ENCODE measurements at places on chromosomes 5 and 9.
A peak's percentile ranks its signal among the peaks of the same experiment; 100 is the strongest.

- DNase-seq, result no peak
These were observed 130.3 kb downstream of the RGS3 start for GRCh38 chr9:113593682-113594281.

DNA sequence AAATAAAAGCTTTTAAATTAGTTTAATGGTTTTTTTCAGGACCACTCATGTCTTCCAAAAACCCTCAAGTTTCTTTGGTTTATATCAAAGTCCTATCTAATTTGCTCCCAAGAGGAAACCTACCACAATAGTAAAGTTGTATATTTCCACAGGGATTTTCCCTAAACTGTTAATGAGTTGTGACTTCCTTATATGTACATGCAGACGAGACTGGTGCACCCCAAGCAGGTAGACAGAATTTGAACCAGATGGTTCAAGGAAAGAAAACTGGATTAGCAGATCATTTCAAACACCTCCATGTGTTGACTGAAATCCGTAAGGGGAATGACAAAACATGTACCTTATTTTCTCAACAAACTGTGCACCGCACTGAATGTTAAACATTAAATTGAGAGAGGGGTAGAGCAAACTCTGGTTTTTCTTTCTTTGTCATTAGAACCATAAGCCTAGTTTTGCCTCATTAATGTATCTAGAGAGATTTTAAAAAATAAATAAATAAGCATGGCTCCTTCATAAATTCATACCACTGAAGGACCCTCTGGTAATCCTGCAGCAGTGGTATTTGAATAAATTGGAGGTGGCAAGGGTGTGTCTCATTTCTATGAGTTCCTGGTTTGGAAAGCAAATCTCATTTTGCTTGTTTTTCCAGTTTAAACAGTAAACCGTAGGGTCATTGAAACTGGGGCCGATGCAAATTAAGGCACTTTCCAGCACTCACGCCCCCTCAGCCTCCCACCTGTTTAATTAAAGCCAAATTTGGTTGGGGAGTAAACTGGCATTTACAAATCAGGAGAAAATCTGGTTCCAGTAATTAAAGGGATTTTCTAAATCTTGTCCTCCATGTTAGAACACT lies 51.1 kb downstream of the ENC1 start:
- no peak for DNase-seq

DNA sequence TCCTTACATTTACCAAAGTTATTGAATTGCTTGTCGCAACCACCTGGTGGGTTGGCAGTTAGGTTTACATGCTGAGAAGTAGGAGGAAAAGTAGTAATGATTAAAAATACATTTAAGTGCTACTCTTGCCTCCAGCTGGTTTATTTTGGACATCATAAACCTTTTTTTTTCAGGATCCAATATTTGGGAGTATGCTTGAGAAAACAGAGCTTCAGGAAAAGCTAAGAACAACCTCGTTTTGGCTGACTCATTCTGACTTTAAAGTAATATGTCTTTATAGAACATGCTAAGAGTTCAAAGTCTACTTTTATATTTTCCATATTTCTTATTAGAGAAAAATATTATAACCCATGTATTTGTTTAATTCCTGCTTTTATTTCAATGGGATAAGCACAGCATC lies 41.7 kb upstream of the BNC2 start:
- no peak for DNase-seq

GRCh38 chr5:176754376-176754973 lies 55.9 kb upstream of the UNC5A start:
- DNase-seq, result no peak

DNA sequence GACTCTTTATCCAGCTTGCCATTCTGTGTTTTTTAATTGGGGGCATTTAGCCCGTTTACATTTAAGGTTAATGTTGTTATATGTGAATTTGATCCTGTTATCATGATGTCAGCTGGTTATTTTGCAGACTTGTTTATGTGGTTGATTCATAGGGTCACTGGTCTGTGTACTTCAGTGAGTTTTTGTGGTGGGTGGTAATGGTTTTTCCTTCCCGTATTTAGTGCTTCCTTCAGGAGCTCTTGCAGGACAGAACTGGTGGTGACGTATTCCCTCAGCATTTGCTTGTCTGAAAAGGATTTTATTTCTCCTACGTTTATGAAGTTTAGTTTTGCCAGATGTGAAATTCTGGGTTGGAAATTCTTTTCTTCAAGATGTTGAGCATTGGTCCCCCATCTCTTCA lies 381.1 kb downstream of the MAN2A1 start:
- no peak for DNase-seq

- DNase-seq, result no peak
These were observed 16.9 kb downstream of the TMOD1 start for GRCh38 chr9:97518166-97518908.

GRCh38 chr9:20551236-20551635 lies 71.1 kb downstream of the MLLT3 start:
- no peak for DNase-seq

DNA sequence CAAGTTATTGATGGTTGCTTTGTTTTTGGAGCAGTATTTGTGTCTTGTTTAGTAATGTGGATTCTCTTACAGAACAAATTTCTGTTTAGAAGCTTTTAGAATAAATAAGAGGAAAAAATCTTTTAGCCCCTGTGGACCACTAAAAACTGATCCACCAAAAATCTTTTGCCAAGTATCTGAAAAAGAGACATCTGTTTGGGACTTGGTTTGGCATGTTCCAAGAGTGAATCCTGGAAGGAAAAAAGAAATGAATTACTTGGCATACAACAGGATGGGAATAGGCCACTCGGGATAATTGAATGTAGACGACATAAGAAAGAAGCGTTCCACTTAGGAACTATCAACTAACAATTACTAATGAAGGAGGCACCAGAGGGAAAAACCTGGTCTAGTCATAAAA lies 1350.1 kb upstream of the C9orf72 start:
- DNase-seq, result no peak

DNA sequence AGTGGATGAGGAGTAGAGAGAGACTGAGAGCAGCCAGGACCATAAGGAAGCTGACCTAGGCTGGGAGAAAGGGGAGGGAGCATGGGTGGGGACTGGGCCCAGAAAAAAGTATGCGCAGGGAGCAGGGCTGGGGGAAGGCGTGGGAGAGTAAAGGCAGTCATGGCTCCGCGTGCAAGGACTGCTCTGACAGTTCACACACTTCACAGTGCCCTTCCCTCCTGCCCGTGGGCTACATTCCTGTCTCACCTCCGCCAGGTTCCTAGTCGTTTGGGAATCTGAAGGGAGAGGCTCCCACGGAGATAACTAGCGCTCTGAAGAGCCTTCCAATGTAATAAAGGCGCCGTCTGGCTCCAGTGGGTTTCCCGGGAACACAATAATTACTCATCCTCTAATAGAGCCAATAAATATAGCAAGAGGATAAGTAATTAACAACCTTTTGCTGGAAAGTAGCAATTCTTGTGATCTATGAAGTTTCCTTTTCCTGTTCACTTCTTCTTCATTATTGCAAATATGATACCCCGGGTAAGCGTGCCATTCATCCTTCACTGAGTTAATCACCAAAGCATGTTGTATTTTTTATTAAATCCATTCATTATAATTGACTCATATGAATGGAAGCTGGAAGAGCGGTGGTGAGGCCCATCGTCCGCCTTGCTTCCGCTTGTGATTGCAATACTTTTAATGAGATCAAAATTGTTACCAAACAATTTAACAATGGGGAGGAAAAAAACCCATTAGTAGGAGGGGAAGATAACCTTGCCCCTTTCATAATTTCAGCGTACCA lies 39.3 kb downstream of the TTLL11 start:
- no peak for DNase-seq

DNA sequence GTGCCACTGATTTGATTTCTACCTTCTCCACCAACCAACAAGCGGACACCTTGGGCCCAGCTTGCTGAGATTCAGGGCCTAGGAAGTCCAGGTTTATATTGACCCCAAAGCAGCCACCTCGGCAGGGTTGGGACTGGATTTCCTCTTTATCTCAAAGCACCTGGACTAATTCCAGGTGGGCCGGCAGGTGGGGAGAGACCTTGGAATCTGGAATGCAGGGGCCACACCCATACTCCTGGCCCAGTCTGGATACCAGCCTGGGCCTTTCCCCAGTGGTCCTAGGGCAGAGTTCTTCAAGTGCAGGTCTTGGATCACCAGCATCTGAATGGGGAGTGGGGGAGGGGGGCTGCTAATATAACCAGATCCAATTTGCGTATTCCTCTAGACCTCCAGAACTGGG lies 93.1 kb downstream of the PCDH1 start:
- DNase-seq, result no peak

DNA sequence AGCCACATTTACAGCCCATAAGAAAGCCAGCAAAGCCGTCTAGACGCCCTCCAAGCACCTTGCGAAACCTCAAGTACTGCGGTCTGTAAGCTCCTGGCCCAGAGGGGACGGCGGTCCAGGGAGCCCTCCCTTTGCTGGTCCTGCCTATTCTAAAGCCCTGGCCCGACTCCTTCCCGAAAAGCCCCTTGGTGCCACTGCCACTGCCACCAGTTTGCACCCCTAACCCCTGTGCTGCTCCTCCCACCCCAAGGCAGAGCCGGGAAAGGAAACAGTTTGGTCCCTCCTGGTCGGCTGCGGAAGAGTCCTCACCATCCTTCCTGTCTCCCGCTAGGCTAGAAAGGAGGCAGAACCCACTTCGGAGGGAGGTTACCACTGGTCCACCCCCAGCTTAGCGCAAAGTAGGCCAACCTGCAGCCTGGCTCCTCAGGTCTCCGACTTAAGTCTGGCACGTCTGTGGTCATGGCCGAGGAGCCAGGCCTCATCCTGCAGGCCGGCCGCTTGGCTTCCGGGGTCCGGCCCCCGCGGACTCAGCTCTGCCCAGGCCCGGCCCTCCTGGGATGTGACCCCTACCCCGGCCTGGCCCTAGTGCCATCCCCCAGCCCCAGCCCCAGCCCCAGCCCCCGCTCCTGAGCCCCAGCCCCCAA lies 916 bp downstream of the TOR1A start:
- no peak for DNase-seq

GRCh38 chr9:135574943-135575342 lies 13.4 kb downstream of the PAEP start:
- DNase-seq, result no peak

DNA sequence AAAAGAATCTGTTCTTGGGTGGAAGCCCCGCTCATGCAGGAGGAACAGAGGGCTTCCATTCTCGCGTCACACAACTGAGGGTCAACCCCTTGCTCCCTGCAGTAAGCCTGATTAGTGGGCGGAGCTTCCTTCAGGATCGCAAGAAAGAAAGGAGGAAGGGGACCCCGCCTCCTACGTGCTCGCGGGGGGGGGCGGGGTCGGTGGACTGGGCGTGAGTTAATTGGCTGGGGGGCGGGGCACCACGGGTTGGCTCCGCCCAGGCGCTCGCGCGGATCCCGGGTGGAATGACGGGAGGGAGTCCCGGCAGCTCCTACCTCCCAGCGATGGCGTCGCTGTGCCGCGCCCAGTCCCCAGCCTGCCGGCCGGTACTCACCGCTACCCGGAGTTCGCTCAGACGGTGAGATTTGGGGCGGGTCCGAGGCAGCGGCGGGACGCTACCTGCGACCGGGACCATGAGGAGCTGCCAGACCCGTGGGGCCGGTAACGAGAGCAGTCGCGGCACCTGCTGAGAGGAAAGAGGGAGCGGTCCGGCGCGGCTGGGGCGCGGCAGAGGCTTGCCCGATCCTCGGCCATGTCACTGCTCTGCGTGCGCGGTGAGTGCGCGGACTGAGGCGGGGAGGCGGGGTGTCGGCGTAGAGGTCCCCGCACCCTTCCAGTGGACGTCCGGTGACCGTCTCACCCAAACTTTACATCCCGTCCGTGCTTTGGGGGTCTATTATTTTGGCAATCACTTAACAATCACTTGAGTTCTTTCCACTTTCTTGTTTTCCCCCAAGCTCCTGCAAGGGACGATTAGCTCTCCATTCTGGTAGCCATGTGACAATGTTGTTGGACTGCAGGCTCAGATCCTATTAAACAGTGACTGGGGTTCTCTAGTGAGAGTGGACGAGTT lies at the start of gene UNC13B:
Gene UNC13B, plus strand, starts transcription at position 297 of the 892 bp plus-strand sequence. Its CDS starts 275 bp downstream, at position 572.
- DNase-seq, result peak; percentile 34

DNA sequence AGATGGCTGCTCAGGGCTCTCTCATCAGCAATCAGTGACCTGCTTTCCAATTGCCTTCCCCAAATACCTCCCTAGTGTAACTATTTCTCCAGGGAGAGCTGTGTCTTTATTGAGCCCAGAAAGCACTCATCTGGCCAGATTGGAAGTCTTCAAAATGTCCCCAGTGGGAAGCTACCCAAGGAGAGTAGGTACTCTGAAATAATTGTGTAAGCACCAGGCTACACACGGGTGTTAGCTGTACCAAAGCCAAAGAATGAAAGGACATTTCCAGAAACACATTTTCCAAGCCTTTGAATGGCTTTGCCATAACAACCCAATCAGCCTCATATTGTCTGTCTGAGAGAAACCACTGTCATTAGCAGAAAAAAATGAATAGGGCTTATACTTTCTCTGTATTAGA lies 318.8 kb downstream of the FAM170A start:
- no peak for DNase-seq

GRCh38 chr9:112401175-112401815 lies 21.4 kb downstream of the HSDL2 start:
- no peak for DNase-seq

DNA sequence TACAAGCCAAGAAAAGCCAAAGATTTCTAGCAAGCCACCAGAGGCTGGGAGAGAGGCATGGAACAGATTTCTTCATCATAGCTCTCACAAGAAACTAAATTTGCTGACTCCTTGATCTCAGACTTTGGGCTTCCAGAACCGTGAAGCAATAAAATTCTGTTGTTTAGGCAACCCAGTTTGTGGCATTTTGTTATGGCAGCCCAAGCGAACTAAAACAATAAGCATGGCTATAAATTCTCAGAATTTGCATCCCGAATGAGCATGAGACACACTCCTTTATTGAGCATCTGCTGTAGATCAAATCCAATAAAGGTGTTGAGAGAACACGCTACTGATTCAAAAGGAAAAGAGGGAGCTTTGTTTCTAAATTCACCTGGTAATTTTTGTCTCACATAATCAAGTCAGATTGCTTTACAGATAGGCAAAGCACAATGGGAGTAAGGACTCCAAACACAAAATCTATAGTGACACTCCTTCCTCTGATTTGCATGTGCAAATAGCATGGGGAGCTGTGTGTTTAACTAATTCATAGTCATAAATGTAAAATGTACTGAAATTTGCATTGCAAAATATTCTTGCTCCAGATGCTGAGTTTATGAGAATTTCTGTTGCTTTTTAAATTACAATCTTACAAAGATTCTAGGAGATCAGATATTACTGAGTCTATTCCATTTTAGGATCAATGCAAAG lies 308.7 kb downstream of the MED10 start:
- DNase-seq, result no peak

All from GM12878 (cell line).